Sciatic nerve (tissue), 2 donors: ENCODE measurements at places on chromosomes 16 and 17.

DNA sequence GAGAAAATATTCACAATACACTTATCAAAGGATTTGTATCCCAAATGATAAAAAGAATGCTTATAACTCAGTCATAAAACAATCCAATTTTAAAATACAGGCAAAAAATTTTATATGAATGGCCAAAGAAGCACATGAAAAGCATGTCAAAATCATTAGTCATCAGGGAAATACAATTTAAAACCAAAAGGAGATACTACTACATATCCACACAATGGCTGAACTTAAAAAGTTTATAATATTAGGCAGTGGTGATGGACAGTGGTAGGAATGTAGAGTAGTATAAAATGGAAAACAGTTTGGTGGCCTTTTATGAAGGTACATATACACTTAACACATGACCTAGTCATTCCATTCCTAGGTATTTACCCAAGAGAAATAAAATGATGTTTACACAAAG lies 12.2 kb downstream of the CMC2 start:
- DNase-seq = no peak

- DNase-seq = no peak
Measured at GRCh38 chr16:49545741-49546448, 172.3 kb downstream of the C16orf78 start.

GRCh38 chr17:70368011-70368410 lies 198.7 kb downstream of the KCNJ2 start:
- no peak for DNase-seq

DNA sequence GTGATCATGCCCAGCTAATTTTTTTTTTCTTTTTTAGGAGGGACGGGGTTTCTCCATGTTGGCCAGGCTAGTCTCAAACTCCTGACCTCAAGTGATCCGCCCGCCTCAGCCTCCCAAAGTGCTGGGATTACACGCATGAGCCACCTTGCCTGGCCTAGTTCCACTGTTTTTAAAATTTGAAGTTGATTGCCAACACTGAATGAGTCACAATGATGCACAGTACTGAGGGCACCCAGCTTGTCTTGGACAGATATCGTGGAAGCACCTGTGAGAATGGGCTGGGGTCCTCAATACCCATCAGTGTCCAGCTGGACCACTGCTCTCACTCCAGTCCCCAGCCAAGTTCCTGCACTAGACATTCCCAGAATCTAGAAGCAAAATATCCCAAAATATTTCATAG lies 2.5 kb downstream of the KNOP1 start:
- no peak for DNase-seq

DNA sequence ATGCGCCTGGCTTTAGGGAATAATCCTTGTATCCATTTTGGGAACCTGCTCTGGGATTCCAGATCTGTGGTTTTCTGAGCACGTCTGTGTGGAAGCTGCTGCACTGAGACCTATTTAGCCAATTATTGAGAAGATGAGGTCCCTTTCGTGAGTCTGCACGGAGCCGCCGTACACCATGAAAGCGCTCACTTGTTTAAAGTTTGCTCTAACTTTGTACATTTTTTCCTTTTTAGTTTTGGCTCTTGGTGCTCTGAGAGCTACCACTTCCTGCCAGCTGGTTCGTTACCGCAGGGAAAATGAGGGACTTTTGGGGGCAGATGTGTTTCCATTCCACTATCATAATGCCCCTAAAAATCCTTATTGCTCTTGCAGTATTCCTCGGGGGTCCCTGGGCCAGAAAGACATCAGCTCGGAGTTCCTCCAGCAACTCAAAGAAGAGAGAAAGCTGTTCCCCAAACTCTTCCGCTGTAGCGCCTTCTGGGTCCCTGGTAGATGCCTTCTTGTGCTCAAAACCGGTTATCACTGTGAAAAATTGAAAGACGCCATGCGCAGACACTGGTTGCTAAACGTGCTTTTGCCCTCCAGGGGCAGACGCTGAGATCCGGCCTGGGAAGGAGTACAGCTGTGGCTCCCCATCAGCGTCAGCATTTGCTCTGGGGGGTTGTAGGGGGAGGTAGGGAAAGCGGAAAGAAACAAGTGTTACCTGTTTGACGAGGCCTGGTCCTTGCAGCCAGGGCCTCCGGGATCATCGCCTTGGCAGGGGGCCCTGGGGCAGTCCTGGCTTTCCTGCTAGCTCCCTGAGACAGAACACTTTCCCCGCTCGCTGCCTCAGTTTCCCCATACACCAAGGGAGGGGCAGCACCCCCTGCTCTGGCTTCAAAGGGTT lies 238.1 kb downstream of the MRTFB start:
- no peak for DNase-seq

DNA sequence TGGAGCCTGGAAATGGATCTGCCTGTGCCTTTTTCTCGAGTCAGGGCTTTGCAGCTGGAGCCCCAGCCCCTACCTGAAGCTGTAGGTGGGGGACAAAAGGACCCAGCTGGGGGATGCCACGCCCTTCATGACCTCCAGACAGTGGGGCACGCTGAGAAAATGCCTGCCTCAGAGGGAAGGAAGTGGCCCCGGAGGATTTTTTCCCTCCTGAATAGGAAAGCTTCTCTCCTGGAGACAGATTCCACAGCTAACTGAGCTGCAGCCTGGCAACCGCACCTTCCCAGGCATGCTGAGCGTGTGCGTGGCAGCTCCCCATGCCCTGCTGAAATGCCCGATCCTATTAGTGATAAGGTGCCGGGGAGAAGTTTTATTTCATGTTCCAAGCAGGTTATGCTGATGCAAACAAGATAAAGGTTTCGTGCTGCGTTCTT lies 58.0 kb downstream of the AIPL1 start:
- DNase-seq = no peak

DNA sequence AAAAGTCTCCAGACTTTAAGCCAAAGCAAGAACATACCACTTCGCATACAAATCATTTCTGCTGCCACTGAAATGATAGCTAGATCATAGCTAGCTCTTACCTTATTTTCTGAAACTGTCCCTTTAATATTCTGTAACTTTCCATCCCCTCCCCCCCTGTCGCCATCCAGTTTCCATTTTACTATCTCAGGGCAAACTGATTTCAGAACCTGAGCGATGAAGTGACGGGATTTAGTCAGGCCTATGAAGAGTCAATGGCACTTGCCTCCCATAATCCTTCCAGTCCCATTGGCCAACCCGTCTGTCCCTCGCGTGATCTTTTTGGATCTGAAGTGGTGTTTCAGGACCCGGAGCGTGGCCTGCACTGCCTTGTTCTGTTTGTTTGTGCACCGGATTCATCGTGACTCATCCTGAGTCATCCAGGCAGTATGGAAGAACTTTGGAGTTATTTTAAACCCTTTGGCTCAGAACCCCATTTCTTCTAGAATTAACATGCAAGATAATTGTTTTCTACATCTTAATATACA lies 199.8 kb upstream of the CHMP6 start:
- no peak for DNase-seq

GRCh38 chr17:338442-339192 lies 14.0 kb downstream of the RPH3AL start:
- peak; percentile 55 for DNase-seq

- DNase-seq = no peak
Measured at GRCh38 chr17:79845601-79845949, 6.3 kb upstream of the CBX4 start.

GRCh38 chr17:69634844-69635243 lies 220.3 kb downstream of the MAP2K6 start:
- DNase-seq = no peak

- peak; percentile 4 for DNase-seq
Measured at GRCh38 chr17:75664099-75664549, 2.8 kb downstream of the RECQL5 start.

- no peak for DNase-seq
Measured at GRCh38 chr17:55897301-55897700, 146.4 kb downstream of the PCTP start.

DNA sequence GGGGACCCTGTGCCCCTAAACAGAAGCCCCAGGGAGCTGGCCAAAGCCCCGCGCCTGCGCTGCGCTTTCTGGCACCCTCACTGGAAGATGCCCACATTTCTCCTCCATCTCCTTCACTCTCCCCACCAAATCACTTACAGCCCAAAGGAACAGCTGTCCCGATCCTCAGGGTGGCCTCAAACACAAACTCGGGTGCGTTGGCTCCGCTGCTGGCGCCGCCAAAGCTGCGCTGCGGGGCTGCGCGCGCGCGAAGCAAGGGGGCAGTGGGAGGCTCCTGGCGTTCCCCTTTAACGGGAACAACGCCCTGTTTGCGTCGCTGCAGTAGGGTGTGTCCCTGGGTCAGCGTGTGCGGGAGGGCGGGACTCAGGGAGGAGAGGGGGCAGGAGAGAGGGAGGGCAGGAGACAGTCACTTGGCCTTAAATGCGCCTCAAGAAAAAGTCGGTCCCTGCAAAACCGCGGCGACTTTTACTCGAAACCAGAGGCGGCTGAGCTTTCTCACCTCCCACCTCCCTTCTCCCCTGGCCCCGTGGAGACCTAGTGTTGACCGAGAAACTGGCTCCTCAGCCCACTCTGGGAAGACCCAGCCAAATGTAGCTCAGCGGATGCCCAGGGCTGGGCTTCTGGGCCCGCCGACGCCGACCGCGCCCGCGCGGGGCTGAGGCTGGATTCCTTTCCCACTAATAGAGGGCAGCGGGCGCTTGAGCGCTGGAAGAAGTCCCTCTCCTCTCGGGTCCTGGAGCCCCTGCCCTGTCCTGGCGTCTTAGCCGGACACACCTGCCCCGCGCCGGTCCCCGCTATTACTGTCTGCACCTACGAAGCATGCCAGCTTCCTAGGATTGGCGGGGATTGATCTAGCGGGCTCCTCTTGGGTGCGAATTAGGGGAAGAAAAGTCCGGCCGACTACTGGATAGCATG lies 2.6 kb downstream of the PMP22 start:
- peak; percentile 94 for DNase-seq

GRCh38 chr17:29085223-29085622 lies 42.3 kb downstream of the PIPOX start:
- DNase-seq = no peak

GRCh38 chr17:75596320-75597087 lies 8.9 kb downstream of the MYO15B start:
- peak; percentile 54 for DNase-seq

- no peak for DNase-seq
Measured at GRCh38 chr17:75638893-75639292, 5.7 kb downstream of the SMIM5 start.

DNA sequence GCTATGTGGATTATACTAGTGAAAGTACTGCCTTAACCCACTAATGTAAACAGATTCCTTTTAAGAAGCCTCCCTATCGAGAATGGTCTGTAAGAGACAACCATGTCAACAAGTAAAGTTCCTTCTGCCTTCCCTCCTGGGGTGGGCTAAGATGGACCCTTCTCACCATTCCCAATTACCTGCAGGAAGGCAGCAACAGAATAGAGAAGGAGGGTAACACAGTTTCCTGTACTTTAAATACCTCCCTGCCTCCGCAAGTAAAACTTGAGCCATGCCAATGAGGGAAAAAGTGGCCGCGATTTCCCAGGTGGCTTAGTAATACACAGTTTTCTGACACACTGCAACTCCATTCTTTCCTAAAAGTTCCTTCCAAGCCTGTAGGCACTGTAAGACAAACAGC lies 45.2 kb downstream of the TOX3 start:
- DNase-seq = no peak

DNA sequence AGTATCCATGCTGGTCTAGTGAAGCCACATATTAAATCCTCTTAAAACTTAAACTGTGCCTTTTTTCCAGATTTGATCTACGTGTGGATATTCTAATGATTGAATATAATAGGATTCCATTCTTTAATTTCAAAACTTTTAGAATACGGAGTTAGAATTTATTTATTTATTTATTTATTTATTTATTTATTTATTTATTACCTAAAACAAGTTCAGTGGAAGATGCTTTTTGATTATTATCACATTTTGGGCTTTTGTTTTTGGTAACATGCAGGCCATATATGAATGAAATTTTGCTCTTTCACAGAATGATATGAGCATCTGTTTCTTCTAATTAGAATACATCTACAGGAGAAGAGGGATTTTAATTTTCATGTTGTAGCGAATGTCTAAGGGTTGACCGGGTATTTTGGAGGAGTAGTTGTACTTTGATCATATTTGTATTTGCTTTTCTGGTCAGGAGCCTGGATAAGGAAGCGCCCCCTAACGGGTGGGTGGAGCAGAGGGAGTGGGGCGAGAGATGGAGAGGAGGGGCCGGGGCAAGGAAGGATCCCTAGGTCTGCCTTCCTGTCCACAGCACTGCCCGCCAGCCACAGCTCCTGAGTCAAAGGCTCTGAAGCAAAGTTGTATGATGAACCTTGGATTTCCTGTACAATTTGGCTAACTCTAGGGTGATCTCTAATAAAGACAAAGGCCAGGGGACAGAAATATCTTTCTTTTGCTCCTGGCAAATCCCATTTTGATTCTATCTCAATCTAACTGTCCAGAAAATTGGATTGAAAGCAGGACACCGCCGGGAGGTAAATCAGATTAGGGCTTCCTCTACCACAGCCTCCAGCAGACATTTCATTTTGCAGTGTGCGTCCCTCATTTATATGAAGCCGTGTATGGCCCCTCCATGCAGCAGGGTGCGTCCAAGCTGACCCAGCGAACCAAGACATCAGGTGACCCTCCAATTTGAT lies 149.1 kb downstream of the PRKCA start:
- no peak for DNase-seq

DNA sequence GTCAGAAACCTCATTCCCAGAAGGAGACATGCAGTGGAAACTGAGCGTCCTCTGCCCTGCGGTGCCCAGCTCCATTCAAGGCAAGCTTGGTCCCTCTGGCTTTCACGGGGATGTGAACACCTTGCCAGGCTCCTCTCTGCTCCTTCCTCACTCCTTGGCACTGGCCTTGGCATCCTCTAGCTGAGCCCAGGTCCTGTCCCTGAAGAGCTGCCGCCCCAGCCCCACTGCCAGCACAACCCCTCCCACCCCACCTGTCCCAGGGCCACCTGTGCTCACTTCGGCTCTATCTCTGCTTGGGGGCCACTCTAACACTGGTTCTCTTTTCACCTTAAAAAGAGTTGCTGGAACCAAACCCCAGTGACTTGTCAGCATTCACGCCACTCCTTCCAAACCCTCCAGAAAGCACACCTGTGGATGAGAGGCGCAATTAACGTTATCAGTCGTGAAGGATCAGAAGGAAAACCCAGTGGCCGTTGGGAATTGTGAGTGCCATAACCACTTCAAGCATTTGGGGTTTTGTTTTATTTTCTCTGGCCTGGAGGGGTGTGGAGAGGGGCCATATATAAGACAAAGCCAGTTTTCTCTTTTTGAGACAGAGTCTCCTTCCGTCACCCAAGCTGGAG lies 103.7 kb downstream of the AXIN2 start:
- DNase-seq = no peak

GRCh38 chr17:17538417-17539391 lies 42.5 kb upstream of the RASD1 start:
- DNase-seq = no peak

- no peak for DNase-seq
Measured at GRCh38 chr17:29100296-29100695, 57.4 kb downstream of the PIPOX start.

GRCh38 chr17:62741290-62741689 lies 66.8 kb downstream of the MARCHF10 start:
- DNase-seq = no peak
